Ovary (tissue), 10 donors: ENCODE measurements at places on chromosomes 2 and 18.

GRCh38 chr2:176140513-176141317, 10.6 kb upstream of the HOXD4 start:
- peak; percentile 84 for DNase-seq

- DNase-seq: no peak
Measured at GRCh38 chr2:29033656-29034055, 40.7 kb downstream of the PCARE start.

GRCh38 chr2:147469471-147469870, 375.4 kb upstream of the ACVR2A start:
- no peak for DNase-seq

DNA sequence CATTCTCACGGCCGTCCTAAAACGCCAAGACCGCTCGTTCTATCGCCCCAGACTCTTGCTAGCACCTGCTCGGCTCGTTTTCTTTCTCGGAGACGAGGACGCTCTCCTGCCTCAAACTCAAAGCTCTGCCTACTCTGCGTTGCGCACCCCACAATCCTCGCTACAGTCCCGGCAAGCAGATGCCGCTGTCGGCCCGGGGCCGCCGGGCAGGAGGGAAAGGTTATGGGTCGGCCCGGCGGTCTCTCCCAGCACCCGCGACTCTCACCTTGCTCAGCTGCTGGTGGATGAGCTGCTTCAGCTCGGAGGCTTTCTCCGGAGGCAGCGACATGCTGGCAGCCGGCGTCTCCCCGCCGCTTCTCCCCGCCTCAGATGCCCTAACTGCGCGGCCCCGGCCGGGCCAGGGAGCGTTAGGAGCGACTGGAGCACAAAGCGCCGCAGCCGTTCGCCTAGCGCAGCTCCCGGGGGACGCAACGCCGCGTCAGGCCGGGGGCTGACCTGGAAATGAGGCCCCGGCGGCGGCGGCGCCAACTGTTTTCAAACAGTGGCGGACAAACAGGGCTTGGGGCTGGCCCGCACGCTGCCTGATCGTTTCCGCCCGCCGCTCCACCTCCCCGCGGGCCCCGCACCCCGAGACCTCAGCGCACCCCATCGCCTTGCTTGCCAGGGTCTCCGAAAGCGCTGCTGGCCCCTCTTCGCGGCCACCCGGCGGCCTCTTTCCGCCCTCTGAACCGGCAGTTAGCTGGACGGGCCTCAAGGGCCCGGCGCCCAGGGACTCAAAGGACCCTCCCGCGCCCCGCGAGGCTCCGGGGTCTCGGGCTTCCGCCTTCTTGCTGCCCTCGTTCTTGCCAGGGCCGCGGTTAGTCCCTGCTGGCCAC, at the start of the genes CEP76 and PSMG2:
TSS of gene CEP76 (minus strand) at position 503 of the 875 bp plus-strand sequence. CDS start at position 328, 175 bp downstream.
TSS of gene PSMG2 (plus strand) at position 822 of the 875 bp plus-strand sequence. CDS start 66 bp downstream, outside the sequence.
- peak; percentile 95 for DNase-seq

DNA sequence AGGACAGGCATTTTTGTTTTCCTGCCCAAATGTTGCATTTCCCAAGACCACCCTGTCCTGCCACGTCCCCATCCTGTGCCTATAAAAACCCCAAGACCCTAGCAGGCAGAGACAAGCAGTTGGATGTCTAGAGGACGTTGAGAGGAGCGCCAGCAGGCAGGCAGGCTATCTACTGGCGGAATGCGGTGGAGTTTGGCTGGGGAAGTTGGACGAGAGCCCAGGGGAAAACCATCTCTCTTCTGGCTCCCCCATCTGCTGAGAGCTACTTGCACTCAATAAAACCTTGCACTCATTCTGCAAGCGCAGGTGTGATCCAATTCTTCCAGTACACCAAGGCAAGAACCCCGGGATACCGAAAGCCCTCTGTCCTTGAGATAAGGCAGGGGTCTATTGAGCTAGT, 72.5 kb downstream of the ARL6IP6 start:
- DNase-seq: no peak

GRCh38 chr2:84214455-84214854, 244.6 kb downstream of the SUCLG1 start:
- DNase-seq: no peak

DNA sequence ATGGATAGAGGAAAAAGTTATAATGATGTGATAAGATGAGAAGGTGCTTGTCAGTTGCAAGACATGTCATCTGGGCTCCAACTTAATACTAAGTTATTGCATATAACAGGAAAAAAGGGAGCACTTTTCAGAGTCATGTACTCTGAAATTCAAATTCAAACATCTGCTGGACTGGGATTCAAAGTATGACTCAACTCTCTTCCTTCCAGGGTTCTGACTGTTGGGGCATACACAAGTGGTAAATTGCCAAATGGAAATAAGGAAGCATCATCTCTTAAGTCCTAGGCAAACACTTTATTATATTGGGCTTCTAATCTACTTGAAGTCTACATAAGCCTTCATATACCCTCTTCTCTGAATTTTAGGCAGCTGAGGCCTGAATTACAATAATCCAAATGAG, 44.9 kb downstream of the ZBTB14 start:
- DNase-seq: no peak

DNA sequence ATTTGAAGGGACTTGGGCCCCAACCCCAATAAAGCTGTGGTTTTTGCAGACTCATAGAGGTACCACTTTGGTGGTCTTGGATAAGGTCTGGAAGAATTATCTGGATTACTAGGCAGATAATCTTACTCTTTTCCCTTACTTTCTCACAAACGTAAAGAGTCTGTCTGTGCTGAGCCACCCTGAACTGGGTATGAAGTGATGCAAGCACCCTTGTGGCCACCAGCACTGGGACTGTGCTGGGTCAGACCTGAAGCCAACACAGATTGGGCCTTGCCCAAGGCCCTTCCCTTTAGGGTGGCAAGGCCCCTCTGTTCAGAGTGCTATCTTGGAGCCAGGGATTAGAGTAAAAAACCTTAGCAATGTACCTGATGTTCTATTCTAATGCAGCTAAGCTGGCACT, 827.0 kb upstream of the RAB6C start:
- no peak for DNase-seq

DNA sequence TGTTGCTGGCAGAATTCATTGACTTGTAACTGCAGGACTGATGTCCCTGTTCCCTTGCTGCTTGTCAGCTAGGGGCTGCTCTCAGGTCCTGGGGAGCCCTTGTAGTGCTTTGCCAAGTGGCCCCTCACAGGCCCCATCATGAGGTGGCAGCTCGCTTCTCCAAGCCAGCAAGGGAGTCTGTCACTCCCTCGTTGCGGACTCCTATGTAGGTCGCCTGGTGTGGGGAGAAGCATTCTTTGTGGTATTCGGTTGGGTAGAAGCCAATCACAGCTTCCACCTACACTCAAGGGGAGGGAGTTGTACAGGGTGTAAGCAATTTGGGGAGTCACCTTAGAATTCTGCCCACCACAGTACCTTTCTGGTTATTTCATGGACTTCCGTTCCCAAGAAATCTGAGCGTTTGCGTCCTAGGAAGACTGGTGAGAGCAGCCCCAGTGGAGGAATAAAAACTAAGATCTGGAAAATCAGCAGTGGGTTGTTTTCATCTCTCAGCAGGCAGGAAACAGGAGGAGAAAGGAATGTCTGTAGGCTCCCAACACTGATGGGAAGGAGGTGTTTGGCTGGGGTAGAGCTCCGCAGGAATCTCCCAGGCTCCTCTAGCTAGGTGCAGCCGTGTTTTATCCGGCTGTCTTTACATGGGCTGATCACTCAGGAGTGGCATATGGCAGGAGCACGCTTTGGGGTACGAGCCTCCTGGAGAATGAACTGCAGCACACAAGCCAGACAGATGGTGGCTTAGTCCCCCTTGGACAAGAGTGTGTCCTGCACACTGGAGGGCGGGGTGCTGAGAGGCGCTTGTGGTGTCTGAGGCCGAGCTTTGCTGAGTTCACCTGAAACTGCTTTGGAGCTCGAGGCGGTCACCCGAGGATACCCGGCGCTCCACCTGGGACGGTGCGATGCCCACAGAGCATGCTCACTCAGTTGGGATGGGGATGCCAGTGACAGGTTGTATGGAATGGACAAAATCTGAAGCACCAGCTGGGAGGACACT, 58.3 kb downstream of the LDLRAD4 start:
- no peak for DNase-seq

- no peak for DNase-seq
Measured at GRCh38 chr2:168901003-168901402, at the start of gene G6PC2. G6PC2 (plus strand) TSS chr2:168901291; CDS start chr2:168901332, 41 bp downstream.

DNA sequence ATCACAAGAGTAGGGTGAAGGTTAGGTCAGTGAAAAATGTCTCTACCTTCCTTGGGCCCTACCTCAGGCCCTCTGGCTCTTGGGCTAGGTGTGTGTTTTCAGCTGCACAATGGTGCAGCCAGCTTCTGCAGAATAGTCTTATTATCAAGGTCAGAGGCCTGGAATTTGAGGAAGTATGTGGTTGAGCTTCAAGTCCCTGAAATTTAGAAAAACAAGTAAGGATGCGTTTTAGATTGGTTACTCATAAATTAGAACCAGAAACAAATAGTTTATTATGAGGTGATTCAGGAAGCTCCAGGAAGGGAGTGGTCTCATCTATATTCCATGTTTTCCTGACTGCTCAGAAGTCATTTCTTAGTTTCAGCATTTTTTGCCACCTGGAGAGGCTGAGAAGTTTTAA, 204.2 kb upstream of the CELF4 start:
- no peak for DNase-seq

GRCh38 chr2:44548221-44549098, 186.7 kb downstream of the CAMKMT start:
- no peak for DNase-seq

GRCh38 chr18:3380384-3380961, 69.5 kb upstream of the TGIF1 start:
- no peak for DNase-seq

- DNase-seq: no peak
Measured at GRCh38 chr2:145067549-145068030, 547.7 kb upstream of the ZEB2 start.

- no peak for DNase-seq
Measured at GRCh38 chr2:24239553-24239952, 64.7 kb downstream of the FAM228A start.

DNA sequence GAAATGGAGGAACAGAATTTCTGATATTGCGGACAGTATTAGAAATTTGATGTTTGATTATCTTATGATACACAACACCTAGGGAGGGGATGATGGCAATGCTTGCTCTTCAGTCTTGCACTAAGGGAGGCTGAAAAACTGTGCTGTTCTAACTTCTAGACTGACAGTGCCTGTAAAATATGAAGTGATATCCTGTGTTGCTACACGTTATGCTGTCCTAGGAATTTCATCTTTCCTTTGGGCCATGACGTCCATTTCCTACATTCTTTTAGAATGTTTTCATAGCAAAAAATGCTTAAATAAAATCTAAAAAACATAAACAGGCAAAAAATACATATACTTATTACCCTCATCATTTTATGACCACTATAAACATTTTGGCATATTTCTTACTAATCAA, 55.3 kb downstream of the OSBPL1A start:
- DNase-seq: no peak

DNA sequence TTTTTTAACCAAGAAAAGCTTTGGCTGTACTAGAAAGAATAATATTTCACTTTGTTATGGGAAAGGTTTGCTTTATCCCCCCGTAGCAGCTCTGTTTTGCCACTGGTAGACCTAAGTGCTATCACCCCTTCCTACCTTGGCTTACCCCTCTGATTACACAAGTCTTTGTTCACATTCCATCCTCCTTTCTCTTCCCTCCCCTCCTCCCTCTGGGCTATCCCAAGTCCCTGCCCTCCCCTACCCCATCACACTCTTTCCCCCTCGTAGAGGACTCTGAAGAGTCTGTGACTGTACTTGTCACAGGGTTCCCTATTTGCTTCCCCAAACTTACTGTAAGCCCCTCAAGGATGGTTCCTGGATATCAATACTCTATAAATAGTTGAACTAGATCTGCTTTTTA, 152.9 kb upstream of the NOSTRIN start:
- DNase-seq: no peak
